PC-9 (cell line): ENCODE measurements at places on chromosomes 2 and 18.

- no peak for DNase-seq
Measured at GRCh38 chr2:235563056-235563910, 69.4 kb downstream of the AGAP1 start.

GRCh38 chr2:25887624-25888242, 9.4 kb upstream of the ASXL2 start:
- DNase-seq, result no peak

DNA sequence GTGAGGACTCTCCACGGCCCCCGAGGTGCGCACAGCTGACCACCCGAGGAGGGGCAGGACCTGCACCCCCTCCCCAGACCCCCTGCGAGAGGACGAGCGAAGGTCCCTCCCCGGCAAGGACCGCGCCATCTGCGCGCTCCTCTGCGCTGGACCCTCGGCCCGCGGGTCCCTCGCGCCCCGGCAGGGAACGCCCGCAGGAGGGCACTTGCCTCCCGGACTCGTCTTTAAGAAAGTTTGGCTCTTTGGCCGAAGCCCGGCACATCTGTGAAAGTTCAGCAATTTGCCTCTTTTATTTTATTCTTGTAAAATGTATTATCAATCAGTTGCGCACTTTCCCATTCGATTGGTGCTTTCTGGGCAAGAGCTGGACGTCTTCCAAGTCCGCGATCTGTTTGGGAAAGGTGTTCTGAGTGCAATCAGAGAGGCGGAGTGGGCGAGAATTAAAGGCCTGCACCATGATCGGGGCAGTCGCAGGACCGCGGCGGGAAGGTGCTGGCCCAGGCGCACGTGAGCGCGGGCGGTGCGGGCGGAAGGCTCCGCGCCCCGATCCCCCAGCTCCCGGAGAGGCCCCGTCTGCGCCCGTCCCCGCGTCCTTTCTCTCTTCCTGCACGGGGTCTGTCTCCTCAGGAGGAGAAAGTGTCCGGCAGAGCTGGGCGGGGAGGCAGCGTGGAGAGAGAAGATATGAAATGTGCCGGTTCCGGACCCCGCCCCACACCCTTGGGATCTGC, 1.6 kb upstream of the ALKAL2 start:
- no peak for DNase-seq

DNA sequence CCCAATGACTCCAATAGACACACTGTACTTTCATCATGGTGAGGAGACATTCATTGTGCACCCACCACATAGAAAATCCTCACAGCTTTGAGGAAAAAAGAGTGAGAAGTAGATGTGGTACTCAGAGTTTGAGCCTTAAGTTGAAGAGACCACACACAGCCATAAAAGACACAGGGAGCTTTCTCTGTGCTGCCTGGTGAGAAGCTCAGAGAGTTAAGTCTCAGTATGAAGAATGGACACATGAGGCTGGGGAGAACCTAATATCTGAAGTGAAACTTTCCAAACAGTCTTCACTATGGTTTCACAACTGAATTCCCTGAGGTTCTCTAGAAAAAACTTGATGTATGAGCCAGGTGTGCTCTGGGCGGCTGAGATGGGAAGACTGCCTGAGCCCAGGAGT, 237.9 kb downstream of the NBAS start:
- no peak for DNase-seq

- no peak for DNase-seq
Measured at GRCh38 chr2:42450136-42450535, 43.6 kb downstream of the KCNG3 start.

DNA sequence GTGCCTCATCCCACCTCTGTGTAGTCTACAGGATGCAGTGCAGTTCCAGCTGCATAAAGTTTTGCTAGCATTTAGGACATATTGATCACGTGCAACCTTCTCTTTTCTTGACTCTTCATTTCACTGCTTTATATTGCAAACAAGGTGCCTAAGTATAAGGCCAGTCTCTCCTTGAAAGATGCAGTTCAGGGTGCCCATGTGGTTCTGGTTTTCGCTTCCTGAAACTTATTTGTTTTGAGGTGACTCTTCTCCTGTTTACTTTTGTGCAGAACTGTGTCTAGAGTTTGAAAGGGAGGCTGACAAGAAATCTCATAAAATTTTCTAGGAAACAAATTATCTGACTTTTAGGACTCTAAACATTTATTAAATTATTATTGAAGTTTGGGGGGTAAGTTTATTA, 189.9 kb downstream of the UBE2E3 start:
- DNase-seq, result no peak

DNA sequence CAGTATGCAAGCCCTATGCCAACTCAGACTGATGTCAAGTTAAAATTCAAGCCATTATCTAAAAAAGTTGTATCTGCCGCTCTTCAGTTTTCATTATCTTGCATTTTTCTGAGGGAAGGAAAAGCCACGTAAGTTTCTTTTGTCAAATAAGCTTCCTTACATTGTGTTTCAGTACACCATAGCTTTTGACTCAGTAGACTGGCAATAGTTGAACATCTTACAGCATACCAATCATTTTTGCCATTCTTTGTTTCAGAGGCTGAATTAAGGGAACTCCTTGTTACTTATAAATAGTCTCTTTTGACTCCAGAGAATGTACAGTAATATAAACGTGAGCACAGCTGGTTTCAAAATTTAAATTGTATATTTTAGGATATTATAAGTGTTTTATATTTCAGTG, 120.6 kb downstream of the EHBP1 start:
- no peak for DNase-seq

GRCh38 chr2:231387904-231388724, 7.4 kb upstream of the B3GNT7 start:
- DNase-seq, result no peak

- no peak for DNase-seq
Measured at GRCh38 chr2:72851333-72851732, 25.5 kb upstream of the EXOC6B start.

DNA sequence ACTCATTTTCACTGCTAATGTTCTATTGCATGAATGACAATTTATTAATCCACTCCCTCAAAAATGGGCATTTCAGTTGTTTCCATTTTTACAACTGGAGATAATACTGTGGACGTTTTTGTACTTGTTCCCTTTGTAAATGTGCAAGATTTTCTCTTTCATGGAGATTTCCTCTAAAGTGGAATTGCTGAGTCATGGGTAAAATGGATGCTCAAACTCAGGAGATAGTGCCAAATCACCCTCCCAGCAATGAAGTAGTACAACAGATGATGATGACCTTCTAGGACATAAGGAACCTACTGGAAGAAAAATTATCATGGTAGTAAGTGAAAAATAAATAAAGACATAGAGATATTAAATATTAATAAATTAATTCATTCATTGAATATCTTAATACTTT, 460.8 kb upstream of the CHST9 start:
- no peak for DNase-seq

- no peak for DNase-seq
Measured at GRCh38 chr2:26649992-26650712, 9.0 kb upstream of the CIB4 start.

GRCh38 chr18:13452388-13452811, 233.8 kb downstream of the LDLRAD4 start:
- DNase-seq, result peak; percentile 20

DNA sequence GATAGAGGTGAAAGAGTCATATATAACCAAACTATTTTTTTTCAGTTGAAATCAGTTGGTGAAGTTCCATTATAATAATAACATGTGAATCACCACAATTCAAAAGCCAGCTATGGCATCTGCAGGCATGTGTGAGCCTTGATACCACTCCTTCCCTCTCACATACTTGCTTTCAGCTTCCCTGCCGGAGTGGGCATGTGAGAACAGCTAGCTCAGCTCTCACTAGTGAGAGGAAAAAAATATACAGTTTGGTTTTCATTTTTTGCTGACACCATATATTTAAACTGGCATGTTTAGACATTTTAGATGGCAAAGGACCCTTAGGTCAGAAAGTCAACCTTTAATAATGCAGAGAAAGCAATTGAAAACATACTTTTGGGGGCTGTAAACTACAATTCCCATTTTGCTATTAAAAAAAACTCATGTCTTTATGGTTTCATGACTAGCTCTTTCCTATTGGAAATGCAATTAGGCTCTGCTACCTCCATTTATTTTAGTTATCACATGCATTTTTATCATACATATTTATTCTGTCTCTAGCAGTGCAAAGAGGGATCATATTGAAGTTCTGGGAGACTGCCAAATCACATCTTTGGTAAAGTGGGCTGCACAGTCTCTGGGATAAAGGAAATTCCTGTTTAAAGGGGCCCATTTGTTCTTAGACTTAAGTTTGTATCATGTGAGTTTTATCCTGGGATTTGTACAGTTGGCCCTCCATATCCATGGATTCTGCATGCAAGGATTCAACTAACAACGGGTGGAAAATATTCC, 33.2 kb upstream of the SLC40A1 start:
- no peak for DNase-seq
